C1 segment of cervical spinal cord (tissue), 14 donors: ENCODE measurements at places on chromosomes 11 and 22.

DNA sequence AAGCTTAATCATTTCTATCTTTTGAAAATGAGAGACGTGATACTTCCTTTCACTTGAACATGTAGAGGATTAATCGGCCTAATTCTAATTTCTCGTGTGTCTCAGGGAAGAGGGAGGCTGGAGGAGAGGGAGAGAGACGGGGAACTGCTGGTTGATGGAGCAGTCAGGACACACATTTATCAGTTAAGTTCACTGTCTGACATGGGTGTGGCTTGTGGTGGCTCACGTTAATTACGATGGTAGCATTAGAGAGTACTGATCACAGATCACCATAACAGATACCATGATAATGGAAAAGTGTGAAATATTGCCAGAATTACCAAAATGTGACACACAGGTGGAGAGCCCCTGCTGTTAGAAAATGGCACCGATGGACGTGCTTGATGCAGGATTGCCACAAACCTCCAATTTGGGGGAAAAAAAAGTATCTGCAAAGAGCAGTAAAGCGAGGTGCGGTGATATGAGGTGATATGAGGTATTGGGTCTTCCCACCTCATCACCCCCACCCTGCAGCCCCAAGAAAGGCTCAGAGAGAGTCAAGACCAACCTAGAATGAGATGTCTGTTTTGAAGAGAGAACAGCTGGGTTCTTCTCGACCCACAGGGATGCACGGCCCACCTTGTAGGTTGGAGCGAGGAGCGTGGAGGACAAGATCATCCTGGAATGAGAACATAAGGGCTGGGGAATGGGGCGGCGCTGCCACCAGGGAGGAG, 19.7 kb downstream of the ZBED4 start:
- DNase-seq: no peak

DNA sequence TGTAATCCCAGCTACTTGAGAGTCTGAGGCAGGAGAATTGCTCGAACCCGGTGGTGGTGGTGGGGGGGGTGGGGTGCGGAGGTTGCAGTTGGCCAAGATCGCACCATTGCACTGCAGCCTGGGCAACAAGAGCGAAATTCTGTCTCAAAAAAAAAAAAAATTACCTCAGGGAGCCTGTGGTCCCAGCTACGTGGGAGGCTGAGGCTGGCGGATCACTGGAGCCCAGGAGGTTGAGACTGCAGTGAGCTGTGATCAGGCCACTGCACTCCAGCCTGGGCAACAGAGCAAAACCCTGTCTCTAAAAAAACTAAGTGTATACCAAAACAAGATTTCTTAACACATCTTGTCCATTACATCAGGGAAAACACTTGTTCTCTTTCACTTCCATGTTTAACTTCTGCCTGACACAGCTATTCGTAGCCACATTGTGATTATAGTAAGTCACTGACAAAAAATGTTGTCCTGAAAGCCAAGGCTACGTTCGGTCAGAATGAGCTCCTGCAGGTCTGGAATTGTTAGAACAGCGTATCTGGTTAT, 1.4 kb downstream of the TMEM80 start:
- DNase-seq: no peak

DNA sequence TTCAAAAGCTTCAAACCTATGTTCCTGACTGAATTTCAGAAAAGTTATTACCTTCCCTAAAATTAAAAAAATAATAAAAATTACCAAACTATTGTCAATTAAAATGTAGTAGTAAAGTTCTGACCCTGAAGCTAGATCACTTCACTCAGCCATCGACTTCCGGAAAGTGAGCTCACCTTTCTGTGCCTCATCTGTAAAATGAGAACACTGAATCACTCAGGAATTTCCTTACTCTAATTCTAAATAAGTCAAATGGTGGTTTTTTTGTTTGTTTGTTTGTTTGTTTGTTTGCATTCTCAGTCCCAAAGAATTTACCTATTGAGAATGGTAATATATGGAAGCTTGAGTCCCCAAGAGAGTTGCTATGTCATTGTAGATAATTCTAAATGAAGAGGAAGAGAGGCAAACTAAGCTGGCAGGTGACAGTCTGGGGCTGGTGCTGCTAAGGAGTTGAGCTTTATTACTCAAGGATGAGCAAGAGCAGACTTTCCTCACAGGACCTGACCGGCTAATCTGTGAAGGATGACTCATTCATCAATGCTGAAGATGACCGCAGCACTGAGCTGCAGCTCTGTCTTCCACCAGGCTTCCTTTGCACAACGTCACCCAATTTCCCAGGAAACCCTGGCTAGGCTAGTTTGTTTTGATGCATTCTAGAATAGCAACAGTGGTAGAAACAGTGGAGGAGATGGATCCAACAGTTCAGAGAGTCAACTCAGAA, 248.8 kb downstream of the RAB38 start:
- no peak for DNase-seq

DNA sequence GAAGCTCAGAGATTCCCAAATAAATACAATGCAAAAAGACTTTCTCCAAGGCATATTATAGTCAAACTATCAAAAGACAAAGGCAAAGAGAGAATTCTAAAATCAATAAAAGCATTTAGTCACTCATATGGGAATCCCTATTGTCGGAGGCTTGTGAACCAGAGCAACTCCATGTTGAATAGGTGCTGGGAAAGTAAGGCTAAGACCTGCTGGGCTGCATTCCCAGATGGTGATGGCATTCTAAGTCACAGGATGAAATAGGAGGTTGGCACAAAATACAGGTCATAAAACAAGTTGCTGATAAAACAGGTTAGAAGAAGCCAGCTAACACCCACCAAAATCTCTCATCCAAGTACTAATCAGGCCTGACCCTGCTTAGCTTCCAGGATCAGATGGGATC, 84.5 kb downstream of the JRKL start:
- no peak for DNase-seq

GRCh38 chr11:89175796-89176195, 1.9 kb upstream of the TYR start:
- no peak for DNase-seq

GRCh38 chr11:111665777-111666176, 63.5 kb downstream of the SIK2 start:
- no peak for DNase-seq

- no peak for DNase-seq
These were observed 151.8 kb upstream of the TIMP3 start for GRCh38 chr22:32649515-32650200.

- DNase-seq: no peak
These were observed 458.4 kb upstream of the CCDC179 start for GRCh38 chr11:23318670-23319069.

DNA sequence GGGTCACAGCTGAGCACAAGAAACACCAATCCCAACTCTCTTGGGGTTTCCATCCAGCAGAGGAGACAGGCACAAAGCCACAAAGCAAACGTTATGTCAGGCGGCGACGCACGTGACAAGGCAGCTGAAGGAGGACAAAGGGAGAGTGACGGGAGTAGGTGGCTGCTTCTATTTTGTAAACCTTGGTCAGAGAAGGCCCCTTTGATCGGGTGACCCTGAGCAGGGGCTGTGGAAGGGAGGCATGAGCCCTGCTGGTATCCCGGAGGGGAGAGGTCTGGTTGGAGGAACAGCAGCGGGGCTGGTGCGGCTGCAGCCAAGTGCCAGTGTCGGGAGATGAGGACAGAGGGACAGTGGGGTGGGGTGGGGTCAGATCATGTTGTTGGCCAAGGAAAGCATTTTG, 17.3 kb upstream of the RFPL3 start:
- DNase-seq: no peak

- DNase-seq: no peak
These were observed 102.0 kb downstream of the GRIK4 start for GRCh38 chr11:120613264-120614226.

DNA sequence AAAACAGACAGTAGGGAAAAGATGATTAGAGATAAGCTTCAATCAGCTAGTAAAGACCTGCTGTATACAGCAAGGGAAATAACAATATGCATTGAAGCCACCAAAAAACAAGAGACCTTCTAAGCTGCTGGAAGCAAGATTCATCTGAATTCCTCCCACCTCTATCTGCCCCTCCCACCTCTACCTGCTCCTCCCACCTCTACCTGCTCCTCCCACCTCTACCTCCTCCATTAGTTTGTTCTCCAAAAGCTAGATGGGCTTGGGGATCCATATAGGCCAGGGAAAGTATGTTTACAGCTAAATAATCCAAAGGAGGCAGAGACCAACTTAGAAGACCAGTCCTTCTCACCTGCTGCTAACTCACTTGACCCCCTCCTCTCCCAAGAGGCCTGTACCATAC, 33.2 kb downstream of the PAK1 start:
- no peak for DNase-seq

- DNase-seq: no peak
These were observed 15.7 kb downstream of the SNU13 start for GRCh38 chr22:41672780-41673509.

DNA sequence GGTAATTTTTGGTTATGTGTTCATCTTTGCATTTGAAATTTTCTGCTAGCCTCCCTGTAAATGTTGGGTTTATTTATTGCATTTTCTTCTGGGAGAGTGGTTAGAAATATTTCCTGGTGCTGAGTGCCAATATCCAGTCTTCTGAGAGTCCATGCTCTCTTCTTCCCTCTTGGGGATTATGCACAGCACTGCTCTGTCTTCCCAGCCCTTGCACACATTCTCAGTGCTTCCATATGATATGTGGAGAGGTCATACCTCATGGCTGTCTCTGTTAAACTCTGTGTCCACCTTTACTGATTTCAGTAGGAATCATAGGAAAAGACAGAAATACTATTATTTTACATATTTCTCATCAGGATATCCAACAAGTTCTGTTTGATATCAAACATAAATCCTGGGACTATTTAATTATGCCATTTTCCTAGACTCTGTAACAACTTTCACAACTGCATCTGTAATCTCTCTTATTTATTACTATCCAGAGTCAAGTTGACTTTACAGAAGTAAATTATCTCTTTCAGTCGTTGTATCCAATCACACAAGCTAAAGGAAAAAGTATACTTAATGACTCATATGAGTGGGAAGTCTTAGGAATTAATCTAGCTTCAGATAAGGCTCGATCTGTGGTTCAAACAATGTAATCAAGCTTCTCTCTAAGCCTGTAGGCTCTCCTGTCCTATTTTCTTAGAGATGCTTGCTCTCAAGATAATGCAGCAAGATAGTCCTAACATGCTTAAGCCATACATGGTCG, 2.7 kb upstream of the NXPE1 start:
- DNase-seq: no peak

DNA sequence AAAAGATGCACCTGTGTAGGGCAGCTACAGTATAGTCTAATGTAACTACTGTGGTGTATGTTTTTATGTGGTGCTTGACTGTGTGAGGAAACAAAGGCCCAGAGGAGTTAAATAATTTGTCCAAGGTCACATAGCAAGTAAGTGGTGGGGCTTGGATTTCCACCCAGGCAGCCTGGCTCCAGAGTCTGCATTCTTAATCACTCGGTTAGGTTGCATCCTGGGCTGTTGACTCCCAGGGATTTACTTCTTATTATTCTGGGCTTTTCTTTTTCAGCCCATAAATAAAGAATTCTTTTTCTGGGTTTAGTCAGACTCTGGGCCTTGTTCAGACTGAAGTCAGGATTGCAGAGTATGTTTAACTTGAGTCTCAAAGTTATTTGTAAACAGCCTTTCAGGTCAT, 82.1 kb downstream of the ARHGAP42 start:
- no peak for DNase-seq

- no peak for DNase-seq
These were observed 34.6 kb upstream of the CAVIN3 start for GRCh38 chr11:6354651-6355485.

DNA sequence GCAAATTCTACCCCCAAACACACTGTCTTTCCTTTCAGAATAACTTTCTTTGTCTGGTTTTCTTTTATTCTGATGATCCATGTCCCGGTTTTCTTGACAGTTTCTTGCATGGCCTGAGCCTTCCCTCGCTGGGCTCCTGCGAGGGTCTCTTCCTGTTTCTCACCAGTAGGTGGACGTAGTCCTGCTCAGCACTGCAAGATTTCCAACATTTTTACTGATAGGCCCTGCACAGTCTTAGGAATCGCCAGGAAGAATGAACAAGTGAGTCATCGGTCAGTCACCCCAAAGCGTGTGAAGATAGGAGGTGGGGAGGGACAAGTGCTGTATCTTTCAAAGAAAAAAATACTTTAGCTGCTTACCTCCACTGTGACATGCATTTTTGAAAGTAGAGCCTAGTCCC, 16.9 kb upstream of the KIRREL3 start:
- no peak for DNase-seq

DNA sequence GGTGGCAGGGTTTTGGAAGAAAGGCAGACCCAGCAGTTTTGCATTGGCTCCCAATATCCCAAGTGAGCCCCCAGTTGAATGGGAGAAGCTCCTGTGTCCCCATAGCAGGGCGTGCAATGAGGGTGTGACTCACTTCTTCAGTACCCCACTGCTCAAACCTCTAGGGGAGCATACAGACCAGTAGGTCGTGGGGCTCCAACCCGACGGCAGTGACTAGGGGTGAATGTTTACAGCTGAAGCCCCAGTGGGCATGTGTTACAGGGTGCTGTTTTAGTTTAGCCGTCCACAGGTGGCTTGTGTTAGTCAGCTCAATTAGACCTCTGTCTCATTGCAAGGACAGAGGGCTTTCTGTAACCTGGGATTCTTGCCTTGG, 564.5 kb upstream of the CNTN5 start:
- DNase-seq: no peak
